Fibroblast of the conjunctiva (primary cell): ENCODE measurements at places on chromosomes 6 and 20.

GRCh38 chr6:112912416-112913101 lies 565.4 kb downstream of the RFPL4B start:
- peak; percentile 47 for DNase-seq

DNA sequence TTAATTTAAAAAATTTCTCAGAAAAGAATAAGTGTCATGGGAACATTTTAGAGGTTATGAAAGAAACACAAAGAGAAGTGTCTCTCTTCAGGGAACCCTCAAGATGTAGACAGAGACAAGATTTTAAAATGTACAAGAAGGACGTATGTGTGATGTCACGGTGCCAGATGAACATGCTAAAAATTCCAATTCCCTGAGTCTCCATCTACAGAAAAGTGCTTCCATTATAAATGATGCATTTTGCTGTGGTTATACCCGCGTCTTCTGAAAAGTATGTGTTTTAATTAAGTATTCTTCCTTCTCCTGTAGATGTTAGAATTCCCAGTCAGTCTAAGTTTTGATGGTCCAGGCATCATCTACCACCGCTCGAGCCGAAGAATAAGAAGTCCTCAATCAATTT lies 489.1 kb downstream of the PREX1 start:
- DNase-seq = no peak

DNA sequence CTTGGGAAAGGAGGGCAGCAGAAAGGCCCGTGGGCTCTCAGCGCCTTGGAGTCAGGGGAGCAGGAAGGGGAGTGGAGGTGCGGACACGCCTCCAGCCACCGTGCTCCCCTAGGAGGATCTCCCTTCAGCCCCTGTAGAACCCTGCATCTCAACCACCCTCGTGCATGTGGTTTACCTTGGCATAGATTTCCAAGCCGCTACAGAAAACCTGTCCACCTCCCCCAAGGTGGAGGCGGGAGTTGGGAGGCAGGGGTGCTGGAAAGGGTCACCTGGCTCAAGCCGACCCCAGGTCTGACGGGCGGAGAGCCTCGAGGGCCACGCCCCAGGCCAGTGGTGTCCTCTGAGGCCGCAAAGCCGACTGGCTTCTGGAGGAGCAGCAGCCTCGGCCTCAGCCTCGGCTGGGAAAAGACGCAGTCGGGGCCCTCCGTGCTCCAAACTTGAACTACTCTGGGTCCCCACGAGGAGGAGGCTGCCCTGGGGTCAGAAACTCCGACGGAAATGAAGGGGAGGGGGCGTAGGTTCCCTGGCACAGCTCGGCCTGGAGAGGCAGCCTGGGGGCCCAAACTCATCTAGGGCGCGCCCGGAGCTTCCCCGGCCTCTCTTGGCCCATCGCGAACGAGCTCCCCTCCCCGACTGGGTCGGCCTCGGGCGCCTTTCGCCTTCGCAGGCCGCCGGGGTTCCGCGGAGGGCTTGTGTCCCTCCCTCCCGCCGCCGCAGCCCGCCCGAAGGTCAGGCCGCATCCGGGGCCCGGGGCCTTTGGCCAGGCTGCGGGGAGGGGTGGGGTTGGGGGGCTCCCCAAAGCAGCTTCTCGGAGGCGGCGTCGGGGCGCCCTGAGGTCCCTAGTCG lies 6.3 kb upstream of the FOXF2 start:
- DNase-seq = no peak

GRCh38 chr6:28537509-28538140 lies 11.9 kb downstream of the GPX5 start:
- peak; percentile 22 for DNase-seq

DNA sequence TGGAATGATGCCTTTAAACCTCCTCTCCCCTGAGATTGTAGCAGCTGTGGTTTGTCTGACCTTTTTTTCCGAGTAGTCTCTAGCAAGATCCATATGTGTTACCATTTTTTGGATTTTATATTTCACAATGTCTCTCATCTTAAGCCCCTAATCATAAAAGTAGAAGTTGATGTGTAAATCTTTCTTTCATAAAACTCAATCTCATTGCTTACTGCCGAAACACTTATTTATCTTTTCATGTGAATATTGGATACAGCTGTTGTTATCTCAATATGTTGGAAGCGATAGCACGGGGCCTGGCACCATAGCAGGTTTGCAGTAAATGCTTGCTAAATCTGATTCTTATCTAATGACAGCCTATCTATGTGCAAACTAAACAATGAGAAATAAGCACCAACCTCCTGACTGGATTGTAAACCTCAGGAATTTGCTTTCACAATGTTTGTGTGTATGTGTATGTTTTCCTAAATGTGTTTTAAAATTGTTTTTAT lies 14.2 kb downstream of the SMPDL3A start:
- peak; percentile 82 for DNase-seq

- peak; percentile 67 for DNase-seq
Measured at GRCh38 chr6:12233693-12234571, 56.2 kb upstream of the EDN1 start.

GRCh38 chr6:26489996-26490964 lies 9.8 kb upstream of the BTN1A1 start:
- no peak for DNase-seq

- peak; percentile 56 for DNase-seq
Measured at GRCh38 chr6:36759148-36759759, 61.6 kb downstream of the RAB44 start.

DNA sequence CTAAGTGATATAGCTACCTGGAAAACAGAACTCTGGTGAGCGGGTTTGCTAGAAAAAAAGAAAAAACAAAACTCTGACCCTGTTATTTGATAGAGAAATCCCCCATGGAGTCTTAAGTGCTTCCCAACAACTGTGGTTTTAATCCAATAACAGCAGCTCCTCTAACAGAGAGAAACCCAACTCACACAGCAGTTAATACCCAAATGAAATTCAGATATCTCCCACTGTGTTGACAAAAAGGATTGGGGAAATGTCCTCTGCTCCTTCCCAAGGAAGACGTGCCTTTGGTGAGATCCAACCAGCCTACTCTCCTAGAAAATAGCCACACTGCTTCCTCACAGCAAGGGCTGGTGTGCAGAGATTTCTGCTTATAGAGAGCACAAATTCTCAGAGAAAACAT lies 200.4 kb upstream of the FBXL4 start:
- DNase-seq = no peak

GRCh38 chr6:149924206-149924932 lies 1.4 kb upstream of the RAET1G start:
- no peak for DNase-seq

- DNase-seq = no peak
Measured at GRCh38 chr6:157520596-157521361, 139.8 kb downstream of the ZDHHC14 start.

- no peak for DNase-seq
Measured at GRCh38 chr6:138955262-138955661, 32.8 kb downstream of the REPS1 start.

DNA sequence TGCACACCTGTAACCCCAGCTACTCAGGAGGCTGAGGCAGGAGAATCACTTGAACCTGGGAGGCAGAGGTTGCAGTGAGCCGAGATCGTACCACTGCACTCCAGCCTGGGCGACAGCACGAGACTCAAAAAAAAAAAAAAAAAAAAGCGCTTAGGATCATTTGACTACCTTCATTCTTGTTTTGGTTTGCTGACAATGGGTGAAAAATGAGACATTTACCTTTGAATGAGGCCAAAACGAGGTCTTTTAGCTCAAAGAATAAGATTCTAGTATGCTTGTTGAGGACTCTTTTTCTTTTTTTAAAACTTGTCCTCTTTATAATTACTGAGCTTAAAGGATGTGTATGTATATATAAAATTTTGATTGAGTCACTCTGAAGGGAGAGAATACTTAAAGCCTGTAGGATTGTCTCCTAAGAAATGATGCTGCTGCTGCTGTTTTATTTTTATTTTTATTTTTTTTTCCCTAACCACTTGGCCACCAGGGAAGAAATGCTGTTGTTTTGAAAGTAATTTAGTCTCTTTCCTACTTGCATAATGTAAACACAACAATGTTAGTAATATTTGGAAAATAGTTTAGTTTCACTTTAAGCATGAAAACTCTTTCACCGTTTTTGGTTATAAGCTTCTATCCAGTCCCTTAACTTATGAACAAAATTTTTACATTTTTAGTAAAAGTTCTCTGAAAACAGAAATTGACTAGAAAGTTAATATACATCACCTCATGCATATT lies 7.9 kb downstream of the UBR2 start:
- DNase-seq = no peak

- no peak for DNase-seq
Measured at GRCh38 chr6:2773449-2773848, 8.3 kb downstream of the WRNIP1 start.

- no peak for DNase-seq
Measured at GRCh38 chr6:139344186-139344963, 30.1 kb downstream of the CITED2 start.

GRCh38 chr6:63636518-63637021 lies 968 bp downstream of the PHF3 start:
- DNase-seq = no peak

DNA sequence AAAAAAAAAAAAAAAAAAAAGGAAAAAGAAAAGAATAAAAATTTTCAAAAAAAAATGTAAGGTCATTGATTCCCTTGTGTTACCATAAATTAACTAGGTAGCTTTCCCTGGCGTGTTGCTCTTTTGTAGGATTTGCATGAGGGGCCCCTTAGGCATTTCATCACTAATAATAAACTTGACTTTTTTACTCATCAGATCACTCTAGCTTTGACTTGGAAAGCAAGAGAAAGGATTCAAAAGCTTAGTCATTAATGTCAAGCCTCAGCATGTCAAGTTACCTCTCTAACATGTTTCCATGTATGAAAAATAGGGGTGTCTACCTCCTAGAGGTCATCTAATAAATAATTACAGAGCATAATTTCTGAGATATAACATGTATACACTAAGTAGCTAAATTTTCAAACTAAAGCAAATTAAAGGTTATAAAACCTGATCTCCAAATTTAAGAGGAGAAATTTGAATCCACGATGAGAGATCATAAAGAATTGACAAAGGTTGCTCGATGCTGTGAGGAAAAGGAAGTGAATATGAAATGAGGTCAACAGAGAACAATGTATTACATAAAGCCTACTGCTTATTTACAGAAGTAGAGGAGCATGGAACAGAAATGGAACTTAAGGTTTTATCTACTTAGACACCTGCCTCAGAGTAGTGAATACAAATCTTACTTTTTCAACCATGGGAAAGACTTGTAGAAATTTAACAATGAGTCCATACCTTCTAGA lies 86.8 kb downstream of the ARHGAP18 start:
- DNase-seq = no peak

DNA sequence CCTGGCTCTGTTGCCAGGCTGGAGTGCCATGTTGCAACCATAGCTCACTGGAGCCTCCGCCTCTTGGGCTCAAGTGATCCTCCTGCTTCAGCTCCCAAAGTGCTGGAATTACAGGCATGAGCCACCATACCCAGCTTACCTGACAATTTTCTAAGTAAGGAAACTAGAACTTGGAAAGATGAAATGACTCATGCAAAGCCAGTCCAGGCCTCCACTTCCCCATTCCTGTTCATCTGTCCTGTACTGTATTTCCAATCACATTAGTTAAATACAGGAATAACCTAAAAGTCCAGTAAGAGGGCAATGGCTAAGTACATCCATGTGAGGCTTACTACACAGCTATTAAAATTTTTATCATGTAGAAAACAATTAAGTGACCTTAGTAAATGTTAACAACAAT lies 8.3 kb upstream of the ADGB start:
- DNase-seq = no peak

DNA sequence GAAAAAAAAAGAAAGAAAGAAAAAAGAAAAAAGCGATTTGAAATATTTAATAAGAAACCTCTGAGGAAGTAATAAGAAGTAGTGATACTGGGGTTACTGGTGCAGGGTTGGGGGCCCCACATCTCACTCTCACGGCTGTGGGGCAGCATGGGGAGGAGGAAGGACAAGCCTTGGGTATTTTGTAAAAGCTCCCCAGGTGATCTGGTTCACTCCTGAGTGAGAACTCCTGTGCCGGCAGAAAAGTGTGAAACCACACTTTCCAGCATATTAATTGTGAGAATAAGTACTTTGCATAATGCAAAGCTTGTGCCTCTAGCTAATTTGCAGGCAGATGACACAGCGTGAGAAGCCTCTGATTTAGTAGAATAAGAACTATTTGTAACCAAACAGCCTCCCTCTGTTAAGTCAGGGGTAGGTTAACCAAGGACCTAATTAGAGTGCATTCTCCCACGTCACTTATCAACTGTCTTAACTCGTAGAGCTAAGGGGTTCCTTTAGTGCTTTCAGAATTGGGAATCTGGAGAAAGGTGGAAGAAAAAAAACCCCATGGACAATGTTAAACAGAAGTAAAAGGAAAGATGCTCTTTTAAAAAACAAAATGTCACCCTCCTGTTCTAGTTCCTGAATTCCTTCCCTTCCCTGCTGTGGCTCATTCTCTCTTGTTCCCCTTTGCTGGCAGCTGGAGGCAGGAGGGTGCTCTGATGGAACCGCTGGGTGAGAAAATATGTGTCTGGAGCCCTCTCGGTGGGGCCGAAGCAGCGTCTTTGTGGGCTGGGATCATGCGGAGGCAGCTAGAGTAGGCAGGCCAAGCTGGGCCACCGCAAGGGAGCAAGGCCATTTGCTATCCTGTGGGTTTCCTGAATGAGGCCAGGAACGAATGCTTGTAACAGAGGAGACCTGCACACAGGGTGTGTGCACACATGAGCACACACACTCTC lies 108.7 kb downstream of the FYN start:
- no peak for DNase-seq

- DNase-seq = no peak
Measured at GRCh38 chr6:162092816-162093502, 634.6 kb downstream of the PRKN start.

DNA sequence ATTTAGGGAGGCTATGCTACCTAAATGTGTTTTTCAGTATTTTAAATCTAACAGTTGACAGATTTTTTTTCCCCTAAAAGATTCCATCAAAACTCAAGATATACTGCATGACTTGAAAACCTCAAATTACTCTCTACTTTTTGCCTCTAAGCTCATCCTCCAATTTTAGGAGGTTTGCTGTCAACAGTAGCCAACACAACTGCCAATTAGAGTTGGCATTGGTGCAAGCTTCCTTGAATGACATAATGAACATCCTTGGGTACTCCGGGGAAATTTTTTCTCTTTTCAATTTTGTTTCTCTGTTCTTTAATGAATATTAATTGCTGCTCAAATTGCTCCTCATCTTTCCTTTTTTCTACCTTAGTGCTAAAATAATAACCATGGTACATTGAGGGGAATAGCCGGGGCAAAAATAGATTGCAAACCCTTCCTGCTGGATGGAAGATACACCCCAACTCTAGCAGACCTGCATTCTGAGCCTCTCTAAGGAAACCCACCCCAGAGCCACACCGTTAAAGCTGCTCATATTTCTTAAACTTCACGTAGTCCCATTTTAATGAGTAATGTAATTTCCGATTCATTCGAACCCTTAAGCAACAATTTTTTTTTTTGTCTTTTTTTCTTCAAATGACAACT lies 34.3 kb downstream of the SLC22A23 start:
- no peak for DNase-seq
